ENCODE measurements at places on chromosomes 4 and X.

DNA sequence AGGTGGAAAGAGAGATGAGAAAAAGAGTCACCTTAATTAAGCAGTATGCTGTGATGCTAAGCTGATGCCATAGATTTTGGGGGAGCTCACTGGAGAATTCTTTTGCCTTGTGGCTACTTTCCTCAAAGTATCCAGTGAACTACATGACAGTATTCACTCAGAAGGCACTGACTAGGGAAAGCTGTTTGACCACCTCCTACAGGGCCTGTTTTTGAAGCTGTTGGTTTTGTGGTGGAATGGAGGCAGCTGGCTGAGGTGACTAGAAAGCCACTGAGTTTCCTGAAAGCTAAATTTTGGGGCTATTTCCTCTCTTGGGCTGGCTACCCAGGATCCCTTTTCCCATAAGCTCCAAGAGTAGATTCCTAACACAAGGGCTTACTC is 124.8 kb upstream of the EOLA2 start:
- no peak for DNase-seq

- DNase-seq = no peak
Measured at GRCh38 chr4:19971829-19972228, 279.9 kb upstream of the SLIT2 start.

- no peak for DNase-seq
Measured at GRCh38 chr4:35342833-35343232, 901.5 kb downstream of the ARAP2 start.

- DNase-seq = no peak
Measured at GRCh38 chr4:188082796-188083195, 26.6 kb downstream of the TRIML2 start.

- DNase-seq = no peak
Measured at GRCh38 chr4:8090312-8090711, 68.3 kb downstream of the ABLIM2 start.

GRCh38 chr4:162699629-162700028 is 467.1 kb downstream of the NAF1 start:
- no peak for DNase-seq

DNA sequence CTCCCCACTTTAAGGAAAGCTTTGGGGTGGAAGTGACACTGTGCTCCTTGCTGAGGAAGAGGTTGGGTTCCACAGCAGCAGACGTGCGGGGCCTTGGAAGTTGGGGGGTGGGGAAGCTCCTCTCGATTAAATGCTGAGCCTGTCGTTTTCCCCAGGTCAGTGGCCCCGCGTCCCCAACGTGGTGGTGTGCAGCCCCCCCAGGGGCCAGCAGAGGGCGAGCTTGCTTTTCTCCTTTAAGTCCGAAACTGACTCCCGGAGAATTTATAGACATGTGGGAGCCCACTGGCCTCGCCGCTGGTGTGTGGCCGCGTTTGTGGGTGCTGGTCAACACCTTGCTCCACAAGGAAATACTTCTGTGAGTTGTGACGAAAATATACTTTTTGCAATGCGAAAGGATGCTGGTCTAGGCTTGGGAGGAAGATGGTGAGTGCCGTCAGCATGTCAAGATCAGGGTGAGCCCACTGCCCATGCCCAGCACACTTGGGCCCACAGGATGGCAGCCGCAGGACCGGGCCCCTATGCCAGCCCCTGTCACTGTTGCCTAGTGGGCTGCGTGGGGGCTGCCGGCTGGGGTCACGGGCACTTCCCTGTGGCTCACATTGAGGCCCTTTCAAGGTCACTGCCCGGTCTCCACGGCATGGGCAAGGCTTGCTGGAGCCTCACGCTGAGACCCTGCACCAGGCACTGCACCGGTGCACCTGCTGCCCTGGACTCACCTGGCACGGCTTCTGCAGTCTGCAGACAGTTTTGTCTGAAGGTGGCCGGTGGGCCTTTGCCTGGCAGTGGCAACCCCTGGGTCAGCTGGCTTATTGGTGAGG is 9.4 kb downstream of the UVSSA start:
- peak; percentile 36 for DNase-seq

GRCh38 chrX:129748305-129748704 is 9.5 kb downstream of the XPNPEP2 start:
- DNase-seq = no peak

- DNase-seq = peak; percentile 35
Measured at GRCh38 chr4:2412534-2412884, 5.9 kb downstream of the ZFYVE28 start.

DNA sequence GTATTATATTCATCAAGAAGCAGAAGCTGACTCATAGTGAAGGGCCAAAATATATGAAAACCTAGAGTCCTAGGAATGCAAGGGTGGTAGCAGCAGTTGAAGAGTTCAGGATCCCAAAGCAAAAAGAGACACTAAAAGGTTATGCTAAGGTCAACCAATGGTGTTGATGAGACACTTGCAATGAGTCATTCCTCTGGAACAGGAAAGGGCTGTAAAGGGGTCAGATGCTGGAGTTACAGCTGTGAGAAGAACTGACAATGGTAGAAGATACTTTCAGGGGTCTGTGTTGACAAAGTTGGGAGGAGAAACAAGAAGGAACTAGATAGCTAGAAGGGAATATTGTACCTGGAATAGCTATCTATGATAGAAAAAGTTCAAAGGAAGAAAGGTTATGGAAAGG is 47.5 kb downstream of the ZGRF1 start:
- DNase-seq = no peak

GRCh38 chrX:11678158-11678557 is 12.4 kb upstream of the ARHGAP6 start:
- no peak for DNase-seq

DNA sequence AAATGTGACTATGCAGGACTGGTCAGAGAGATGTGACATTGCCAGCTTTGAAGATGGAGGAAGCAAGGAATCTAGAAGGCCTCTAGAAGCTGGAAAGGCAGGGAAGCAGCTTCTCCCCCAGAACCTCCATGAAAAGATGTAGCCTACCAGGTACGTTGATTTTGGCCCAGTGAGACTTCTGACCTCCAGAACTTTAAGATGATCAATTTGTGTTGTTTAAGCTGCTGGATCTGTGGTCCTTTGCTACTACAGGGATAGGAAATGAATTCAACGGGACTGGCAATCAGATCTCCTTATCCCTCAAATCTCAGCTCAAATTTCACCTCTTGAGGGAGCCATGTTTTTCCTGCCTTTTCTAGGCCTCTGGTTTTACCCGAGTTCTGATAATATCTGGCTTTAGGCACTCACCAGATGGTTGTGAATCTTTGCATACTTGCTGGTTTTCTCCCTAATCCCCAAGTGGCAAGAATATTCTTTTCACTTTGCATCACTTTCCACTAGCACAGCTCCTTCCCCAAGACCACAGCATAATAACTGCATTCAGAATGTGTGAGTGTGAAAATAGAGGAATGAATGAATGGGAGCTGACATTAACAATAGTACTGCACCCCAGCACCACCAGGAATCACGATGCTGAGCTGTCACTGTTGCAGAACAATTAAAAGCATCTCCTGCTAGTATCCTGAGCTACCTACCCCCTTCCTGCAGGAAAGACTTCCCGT is 25.5 kb upstream of the TMSB4X start:
- no peak for DNase-seq

- no peak for DNase-seq
Measured at GRCh38 chr4:79164907-79165610, 160.8 kb downstream of the NAA11 start.

- no peak for DNase-seq
Measured at GRCh38 chrX:39477031-39477761, 620.6 kb downstream of the BCOR start.

GRCh38 chr4:16820329-16820728 is 78.1 kb downstream of the LDB2 start:
- no peak for DNase-seq

DNA sequence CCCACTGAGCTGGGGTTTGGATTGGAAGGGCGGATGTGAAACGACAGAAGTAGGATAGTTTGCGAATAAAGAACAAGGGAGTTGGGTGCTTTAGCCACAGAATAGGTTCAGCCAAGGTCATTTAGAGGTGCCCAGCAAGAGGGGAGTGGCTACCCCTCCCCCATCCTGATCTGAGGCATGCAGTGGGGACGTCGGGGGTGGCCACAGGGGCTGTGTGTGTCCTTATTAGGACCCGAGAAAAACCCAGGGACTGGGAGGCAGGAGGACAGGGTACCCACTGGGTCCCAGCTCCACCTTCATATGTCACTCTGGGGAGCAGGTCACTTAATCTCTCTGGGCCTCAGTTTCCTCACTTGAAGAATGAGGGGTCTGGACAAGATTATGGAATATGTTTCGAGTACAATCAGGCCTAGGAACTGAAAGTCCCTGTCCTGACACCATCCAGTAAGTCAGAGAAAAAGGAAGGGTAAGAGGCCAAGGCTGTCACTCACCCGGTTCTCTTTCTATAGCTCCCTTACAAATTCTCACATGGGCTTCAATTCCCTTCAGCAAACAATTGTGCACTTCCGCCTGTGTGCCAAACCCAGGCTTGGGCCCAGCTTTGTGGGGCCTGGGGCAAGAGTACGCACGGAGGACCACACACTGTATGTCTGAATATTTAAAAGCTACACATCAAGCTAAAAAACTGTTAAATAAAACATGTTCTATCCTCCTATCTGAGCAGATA is 4.2 kb upstream of the NYX start:
- DNase-seq = no peak

- no peak for DNase-seq
Measured at GRCh38 chrX:153794897-153795816, 689 bp downstream of the SSR4 start.

DNA sequence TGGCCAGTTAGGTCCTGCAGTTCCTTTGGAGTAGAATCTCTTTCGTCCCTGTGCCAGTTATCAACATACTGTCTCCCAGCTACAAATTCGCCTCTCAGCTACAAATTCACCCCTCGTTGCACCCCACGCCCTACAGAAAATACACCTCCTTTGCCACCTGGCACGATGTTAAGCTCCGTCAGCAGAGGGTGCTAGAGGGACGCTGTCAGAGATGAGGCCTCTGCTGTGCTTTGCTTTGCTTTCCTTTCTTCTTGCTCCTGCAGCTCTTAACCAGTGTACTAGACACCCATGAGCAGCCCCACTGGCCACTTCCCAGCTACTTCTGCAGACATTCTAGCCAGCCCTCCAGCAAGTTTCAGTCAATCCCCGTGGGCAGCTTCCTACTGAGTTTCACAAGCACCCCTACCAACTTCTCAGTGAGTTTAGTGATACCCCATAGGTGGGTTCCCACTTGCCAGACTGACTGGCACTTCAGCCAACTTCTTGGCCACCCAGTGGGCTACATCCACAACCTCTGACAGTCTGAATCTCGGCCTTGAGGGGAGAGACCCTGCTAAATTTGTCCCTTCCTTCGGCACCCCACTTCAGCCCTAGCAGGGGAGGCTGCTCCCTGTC is 21.8 kb downstream of the HAUS3 start:
- DNase-seq = peak; percentile 76

- peak; percentile 29 for DNase-seq
Measured at GRCh38 chr4:37892641-37893040, 1.8 kb downstream of the TBC1D1 start.

DNA sequence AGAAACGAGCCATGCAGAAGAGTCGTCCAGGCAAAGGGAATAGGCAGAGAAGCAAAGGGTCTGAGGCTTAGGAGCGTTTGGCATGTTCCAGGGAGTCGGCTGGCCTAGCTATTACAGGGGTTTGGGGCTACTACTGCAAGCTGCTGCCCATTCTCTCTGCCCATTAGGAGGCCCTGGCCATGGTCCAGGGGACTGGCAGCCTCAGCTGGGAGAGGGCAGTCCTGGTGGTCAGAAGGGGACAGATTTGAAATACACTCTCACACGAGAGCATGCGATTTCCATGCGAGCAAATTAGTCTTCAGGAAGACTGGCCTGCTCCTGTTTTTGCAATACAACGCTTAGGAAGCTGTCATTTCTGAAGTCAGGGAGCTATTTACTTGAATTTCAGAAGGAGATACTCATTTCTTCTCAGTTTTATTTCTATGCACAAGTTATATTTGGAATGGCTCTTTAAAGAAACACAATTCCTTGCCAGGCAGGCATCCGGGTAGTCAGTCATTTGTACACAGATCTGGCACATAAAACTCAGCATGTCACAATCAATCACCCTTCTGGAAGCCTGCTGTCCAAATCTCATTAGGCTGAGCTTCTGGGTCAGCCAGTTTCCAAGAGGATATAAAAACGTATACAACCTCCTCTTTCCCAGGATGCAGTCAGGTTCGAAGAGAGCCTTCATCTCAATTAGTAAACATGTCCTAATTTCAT is 27.0 kb downstream of the PROM1 start:
- no peak for DNase-seq

- DNase-seq = no peak
Measured at GRCh38 chrX:153382563-153383482, 18.3 kb downstream of the PNMA6E start.

DNA sequence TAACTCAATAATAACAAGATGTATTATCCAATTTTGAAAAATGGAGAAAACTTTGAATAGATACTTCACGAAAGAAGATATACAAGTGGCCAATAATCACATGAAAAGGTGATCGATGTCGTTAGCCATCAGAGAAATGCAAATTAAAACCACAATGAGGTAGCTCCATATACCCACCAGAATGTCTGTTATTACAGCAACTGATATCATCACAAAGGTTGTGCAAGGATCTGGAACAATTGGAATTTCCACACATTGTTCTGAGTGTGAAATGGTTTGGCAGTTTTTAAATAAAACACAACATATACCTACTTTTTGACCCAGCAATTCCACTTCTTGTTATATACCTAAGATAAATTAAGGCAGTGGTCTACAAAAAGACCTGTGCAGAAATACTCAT is 71.7 kb downstream of the IRS4 start:
- DNase-seq = no peak
